Activated CD4-positive, CD25-positive, alpha-beta regulatory T cell (primary cell): ENCODE measurements at places on chromosomes 3 and 15.

DNA sequence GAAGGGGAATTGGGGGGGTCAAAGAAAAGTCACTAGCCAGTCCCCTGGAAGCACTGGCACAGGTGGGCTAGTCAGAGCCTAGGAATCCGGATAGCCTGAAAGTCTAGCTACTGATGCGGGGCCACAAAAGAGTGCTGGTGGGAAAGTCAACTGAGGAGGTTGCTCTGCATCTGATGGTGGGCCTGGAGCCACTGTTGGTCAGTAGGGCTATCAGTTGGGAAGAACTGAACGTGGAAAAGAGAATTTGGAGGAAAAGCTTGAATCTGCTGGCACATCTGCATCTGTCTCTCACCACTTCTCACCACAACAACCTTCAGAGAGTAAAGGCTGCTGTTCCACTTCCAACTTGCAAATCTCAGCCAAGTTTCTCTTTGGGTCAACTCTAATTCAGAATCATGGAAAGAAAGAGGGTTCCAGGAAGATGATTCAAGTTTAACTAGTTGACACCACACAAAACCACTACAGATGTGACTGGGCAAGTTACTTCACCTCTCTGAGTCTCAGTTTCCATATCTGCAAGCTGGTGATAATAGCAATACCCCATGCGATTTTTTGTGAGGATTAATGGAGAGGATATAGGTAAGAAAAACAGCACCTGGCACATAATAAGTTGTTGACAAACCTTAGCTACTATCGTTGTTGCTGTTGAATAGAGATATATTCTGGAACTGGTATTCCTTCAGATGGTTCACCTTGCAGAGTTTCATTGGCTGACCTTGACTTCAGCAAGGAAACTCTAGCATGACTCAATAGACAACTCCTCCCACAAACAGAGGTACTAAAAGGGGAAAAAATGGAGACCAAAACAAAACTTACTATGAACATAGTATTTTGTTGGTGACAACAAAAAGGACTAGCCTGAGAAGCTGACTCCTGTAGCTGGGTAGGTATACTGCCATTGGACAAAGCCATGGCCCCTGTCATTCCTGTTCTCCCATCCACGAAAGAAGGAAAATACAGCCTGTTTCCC is 280.2 kb upstream of the STT3B start:
- no peak for DNase-seq

DNA sequence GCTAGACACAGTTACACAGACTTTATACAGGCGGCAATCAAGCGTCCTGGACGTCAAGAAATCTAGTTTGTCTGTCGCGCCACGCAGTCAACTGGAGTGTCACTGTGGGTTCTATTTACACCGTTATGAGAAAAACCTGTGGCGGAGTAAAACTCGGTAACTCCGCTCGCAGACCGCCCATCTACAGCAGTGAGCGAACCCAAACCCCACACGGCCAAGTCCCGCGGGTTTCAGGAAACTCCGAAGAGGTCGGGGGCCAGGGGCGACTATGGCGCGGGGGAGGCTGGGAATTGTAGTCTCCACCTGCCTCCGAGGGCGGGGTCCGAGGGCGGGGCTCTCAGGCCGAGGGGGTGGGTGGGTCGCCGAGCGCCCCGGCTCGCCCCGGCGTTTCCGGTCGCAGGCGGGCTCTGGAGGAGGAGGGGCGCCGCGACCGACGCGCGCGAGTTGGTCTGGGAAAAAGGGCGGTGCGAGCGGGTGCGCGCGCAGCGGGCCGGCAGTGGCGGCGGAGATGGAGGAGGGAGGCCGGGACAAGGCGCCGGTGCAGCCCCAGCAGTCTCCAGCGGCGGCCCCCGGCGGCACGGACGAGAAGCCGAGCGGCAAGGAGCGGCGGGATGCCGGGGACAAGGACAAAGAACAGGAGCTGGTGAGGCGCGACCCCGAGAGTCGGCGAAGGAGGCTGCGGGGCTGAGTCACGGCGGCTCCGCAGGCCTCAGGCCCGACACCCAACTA is at the start of gene PSMD2:
TSS of gene PSMD2 (plus strand) at position 483 of the 729 bp plus-strand sequence. CDS start at position 509, 26 bp downstream.
- peak; percentile 97 for DNase-seq

- DNase-seq = no peak
Observed at GRCh38 chr3:72341920-72342319, 506.3 kb downstream of the SHQ1 start.

DNA sequence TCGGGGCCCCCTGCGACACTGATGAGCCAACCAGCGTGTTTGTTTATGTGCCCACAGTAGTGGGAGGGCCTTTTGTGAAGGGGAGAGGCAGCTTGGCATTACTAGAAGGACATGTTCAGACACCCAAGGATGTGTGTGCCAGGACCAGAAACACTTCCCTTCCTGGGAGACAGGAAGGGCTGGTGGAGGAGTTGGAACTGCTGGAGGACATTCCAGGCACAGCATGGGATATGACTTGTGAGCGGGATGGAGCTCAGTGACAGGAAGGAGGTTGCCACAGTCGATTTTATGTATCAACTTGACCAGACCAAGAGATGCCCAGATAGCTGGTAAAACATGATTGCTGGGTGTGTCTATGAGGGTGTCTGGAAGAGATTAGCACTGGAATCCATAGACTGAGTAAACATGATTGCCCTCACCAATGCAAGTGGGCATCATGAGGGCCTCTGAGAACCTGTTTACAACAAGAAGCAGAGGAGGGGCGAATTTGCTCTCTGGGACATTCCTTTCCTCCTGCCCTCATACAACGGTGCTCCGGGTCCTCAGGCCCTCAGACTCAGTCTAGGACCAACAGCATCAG is 106.4 kb upstream of the TLE3 start:
- no peak for DNase-seq

- no peak for DNase-seq
Observed at GRCh38 chr3:58495101-58495500, 3.2 kb downstream of the KCTD6 start.
